ENCODE measurements at places on chromosomes 16 and 17. TPM values are rescaled to one million over a fixed set of nuclear protein-coding genes. Genes with fewer than 3 reads are reported as not detected.

Gene HOXB5
- 2.7 TPM for total RNA-seq

Gene MYO1D
- 1.4 TPM for total RNA-seq

Gene RASD1
- total RNA-seq, result 1.2 TPM

Gene SAMD14
- 0.37 TPM for total RNA-seq

Gene DNASE1L2
- 0.75 TPM for total RNA-seq

Gene PRRT2
- total RNA-seq, result 0.52 TPM

Gene NQO1
- 2,459 TPM for total RNA-seq

Gene AIPL1
- not detected for total RNA-seq

Gene TM4SF5
- 1.2 TPM for total RNA-seq

Gene LITAFD
- total RNA-seq, result not detected

Gene AOC3
- 1.1 TPM for total RNA-seq

Gene ZFP1
- total RNA-seq, result 10.2 TPM

Gene TPSG1
- not detected for total RNA-seq

Gene EVPLL
- not detected for total RNA-seq

Gene HSPB9
- total RNA-seq, result not detected

Gene ZNF469
- 14.1 TPM for total RNA-seq

Gene TUBB3
- total RNA-seq, result 247 TPM

Gene TPSD1
- not detected for total RNA-seq

Gene KRTAP9-2
- not detected for total RNA-seq

Gene DOK4
- total RNA-seq, result 26.4 TPM

Gene ARL6IP1
- total RNA-seq, result 212 TPM

Gene TSPAN10
- total RNA-seq, result 4.3 TPM

Gene SLC6A2
- not detected for total RNA-seq

Gene DHX58
- 0.40 TPM for total RNA-seq

Gene KLHL10
- total RNA-seq, result 0.19 TPM

Gene RASL10B
- total RNA-seq, result 0.13 TPM

Gene CCDC200
- not detected for total RNA-seq

Gene SYT17
- 13.6 TPM for total RNA-seq

Gene METRNL
- total RNA-seq, result 27.4 TPM

Gene CDH1
- 3.9 TPM for total RNA-seq

Gene KRTAP1-5
- total RNA-seq, result not detected

Gene NUPR1
- total RNA-seq, result 21.8 TPM

Gene STH
- total RNA-seq, result not detected

Gene GIT1
- total RNA-seq, result 57.3 TPM

Gene ARL17A
- total RNA-seq, result 4.1 TPM

Gene C17orf67
- 2.4 TPM for total RNA-seq

Gene SOX15
- 0.30 TPM for total RNA-seq

Gene SLC12A3
- total RNA-seq, result not detected

Gene WFIKKN1
- not detected for total RNA-seq

Gene OSBPL7
- 10.1 TPM for total RNA-seq

Gene CD300LB
- not detected for total RNA-seq

Gene SOST
- not detected for total RNA-seq

Gene BICDL2
- not detected for total RNA-seq

Gene SLC47A2
- 0.14 TPM for total RNA-seq
